ENCODE measurements at places on chromosomes 1 and 21. TPM values are rescaled to one million over a fixed set of nuclear protein-coding genes. Genes with fewer than 3 reads are reported as not detected.

Gene PROX1
- total RNA-seq = 13.3 TPM

Gene UMODL1
- not detected for total RNA-seq

Gene FOXO6
- 13.0 TPM for total RNA-seq

Gene SPOCD1
- not detected for total RNA-seq

Gene LCE1E
- not detected for total RNA-seq

Gene SLC2A5
- total RNA-seq = 1.2 TPM

Gene FCRL4
- total RNA-seq = not detected

Gene KRTAP10-11
- not detected for total RNA-seq

Gene PTPRC
- 3.0 TPM for total RNA-seq

Gene GJA4
- total RNA-seq = 2.2 TPM

Gene ZFP69
- total RNA-seq = 12.5 TPM

Gene DMRTA2
- total RNA-seq = 3.2 TPM

Gene KCNJ9
- 10.6 TPM for total RNA-seq

Gene RUNX1
- 0.49 TPM for total RNA-seq

Gene NASP
- 70.8 TPM for total RNA-seq

Gene EFCAB7
- total RNA-seq = 41.8 TPM

Gene MMEL1
- 7.6 TPM for total RNA-seq

Gene PLA2G2F
- total RNA-seq = not detected

Gene ANKRD35
- 1.7 TPM for total RNA-seq

Gene RNU1-1
- 73,230 TPM for total RNA-seq

Gene AJAP1
- total RNA-seq = 21.9 TPM

Gene CYP4X1
- 13.8 TPM for total RNA-seq

Gene PTGS2
- 2.5 TPM for total RNA-seq

Gene CLEC20A
- not detected for total RNA-seq

Gene HAO2
- not detected for total RNA-seq

Gene GPR89B
- total RNA-seq = 22.6 TPM

Gene ARMH1
- 3.2 TPM for total RNA-seq

Gene PHLDA3
- total RNA-seq = 7.1 TPM

Gene PDPN
- total RNA-seq = 7.4 TPM

Gene SPRR1B
- total RNA-seq = not detected

Gene ASTN1
- 72.5 TPM for total RNA-seq

Gene AADACL4
- not detected for total RNA-seq

Gene KIAA0040
- 1.5 TPM for total RNA-seq

Gene NOS1AP
- 9.3 TPM for total RNA-seq

Gene C1orf146
- not detected for total RNA-seq

Gene RPL22
- total RNA-seq = 313 TPM

Gene BTG3
- 24.3 TPM for total RNA-seq

Gene TFB2M
- 13.8 TPM for total RNA-seq

Gene LORICRIN
- 0.25 TPM for total RNA-seq

Gene E2F2
- 0.74 TPM for total RNA-seq

Gene SCMH1
- 32.7 TPM for total RNA-seq

Gene S100A12
- 1.7 TPM for total RNA-seq

Gene LCE1F
- total RNA-seq = not detected

Gene ZFP69B
- 18.9 TPM for total RNA-seq

Gene GBP6
- 0.25 TPM for total RNA-seq

Gene VANGL2
- total RNA-seq = 19.4 TPM

Gene G0S2
- 2.5 TPM for total RNA-seq

Gene PTGER3
- 1.2 TPM for total RNA-seq

Gene CD1E
- total RNA-seq = not detected

Gene LYST
- 67.9 TPM for total RNA-seq

Gene PRAMEF27
- total RNA-seq = not detected

Gene COL8A2
- total RNA-seq = 0.98 TPM

Gene AMPD2
- total RNA-seq = 50.9 TPM

Gene PBXIP1
- 17.2 TPM for total RNA-seq

Gene BARHL2
- not detected for total RNA-seq

Gene MSH4
- 0.98 TPM for total RNA-seq

Gene UROD
- 43.8 TPM for total RNA-seq
